ENCODE measurements at places on chromosomes 2 and 18. TPM values are rescaled to one million over a fixed set of nuclear protein-coding genes. Genes with fewer than 3 reads are reported as not detected.

- no peak for DNase-seq
These were observed 18.6 kb downstream of the ST6GAL2 start for GRCh38 chr2:106867196-106867953.

- no peak for DNase-seq
These were observed 164.1 kb downstream of the MYCN start for GRCh38 chr2:16104315-16104948.

DNA sequence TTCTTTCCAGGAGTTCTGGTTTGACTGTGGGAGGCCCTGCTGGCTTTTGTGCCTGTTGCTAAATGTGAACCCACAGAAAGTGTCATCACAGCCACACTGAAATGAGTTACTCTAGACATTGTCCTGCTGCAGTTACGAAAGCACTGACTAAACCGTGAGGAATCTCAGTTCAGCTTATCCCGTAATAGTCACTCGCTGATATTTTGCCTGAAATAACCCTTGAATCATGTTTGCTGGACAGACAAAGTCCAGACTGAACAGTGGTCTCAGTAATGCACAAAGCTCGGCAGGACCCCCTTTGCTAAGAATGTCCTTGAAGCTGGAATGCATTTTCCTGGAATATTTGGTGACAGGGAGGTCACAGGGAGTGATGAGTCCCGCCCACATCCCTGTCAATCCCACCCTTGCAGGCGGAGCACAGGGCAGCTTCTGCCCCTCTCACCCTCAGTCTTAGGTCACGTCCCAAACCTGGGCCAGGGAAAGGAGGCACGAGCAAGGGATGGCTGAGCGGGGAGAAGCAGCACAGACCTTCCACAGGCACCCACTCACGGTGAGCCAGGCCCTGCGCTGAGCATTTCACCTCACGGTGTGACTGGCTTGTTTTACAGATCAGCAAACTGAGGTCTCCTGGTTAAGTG lies 53.4 kb downstream of the ADI1 start:
- DNase-seq, result peak; percentile 12

DNA sequence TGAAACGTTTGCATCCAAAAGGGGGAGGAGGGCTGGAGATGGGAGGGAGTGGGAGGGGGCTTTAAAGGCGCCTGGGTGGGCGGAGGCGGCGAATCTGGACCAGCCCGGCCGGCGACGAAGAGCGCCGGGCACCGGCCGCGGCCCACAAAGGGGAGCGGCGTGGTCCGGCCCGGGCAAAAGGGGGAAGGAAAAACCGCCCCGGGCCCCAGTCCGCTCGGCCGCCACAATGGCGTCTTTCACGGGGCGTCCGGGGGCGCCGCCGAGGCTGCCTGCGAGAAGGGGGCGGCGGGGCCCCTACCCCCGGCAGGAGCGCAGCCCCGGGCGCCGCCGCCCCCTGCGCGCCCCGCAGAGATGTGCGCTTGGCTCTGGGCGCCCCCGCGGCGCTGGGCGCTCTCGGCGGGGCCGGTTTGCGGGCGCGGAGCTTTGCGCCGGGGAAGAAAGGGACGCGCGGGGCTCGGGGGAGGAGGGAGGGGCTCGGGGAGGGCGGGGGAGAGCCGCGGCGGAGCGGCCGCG lies 108.1 kb upstream of the KCTD1 start:
- DNase-seq, result no peak

DNA sequence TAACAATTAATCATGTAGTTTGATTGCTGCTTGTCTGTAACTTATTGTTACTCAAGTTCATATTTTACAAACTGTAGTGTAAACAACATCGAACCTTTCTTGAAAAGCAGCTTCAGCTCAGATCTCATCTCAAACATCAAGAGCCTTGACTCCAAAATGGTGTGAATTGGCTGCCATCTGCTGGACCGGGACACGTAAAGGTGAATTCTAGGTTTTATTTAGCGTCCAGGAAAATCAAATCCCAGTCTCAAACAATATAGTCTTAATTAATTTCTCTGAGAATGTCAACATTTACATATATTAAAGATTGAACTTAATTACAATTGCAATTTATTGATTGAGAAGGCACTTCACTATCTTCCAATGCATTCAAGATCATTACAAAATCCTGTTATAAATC lies 453.0 kb downstream of the GALR1 start:
- DNase-seq, result no peak

DNA sequence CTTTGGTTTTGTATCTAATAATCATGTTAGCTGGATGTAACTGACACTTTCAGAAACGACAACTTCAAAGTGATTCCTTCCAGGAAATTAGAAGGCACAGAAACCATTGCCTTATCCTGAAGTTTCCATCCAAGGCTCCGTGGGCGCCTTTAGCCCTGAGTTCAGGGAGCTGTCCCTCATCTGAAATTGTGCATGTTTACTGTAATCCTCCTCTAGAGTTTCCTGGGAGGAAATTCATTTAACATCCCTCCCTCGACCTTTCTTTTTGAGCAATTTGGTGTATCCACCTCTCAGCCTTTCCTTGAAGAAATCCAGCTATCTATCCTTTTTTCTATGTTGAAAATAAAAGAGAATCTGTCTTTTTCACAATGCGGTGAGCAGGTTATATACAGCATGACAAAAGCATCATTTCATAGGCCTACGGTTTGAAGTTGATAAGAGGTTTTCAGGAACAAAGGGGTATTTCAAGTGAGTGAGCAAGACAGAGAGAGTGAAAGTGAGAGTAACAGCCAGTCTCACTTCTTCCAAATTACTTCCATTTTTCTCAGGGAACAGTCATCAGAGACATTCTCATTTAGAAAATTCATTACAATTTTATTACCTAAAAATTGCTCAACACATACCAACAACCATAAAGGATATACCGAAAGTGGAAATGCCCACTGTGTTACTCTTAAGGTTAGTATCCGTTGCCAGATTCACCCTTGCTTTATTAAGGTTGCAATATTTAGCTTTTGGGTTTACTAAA lies 167.3 kb downstream of the MREG start:
- DNase-seq, result no peak

DNA sequence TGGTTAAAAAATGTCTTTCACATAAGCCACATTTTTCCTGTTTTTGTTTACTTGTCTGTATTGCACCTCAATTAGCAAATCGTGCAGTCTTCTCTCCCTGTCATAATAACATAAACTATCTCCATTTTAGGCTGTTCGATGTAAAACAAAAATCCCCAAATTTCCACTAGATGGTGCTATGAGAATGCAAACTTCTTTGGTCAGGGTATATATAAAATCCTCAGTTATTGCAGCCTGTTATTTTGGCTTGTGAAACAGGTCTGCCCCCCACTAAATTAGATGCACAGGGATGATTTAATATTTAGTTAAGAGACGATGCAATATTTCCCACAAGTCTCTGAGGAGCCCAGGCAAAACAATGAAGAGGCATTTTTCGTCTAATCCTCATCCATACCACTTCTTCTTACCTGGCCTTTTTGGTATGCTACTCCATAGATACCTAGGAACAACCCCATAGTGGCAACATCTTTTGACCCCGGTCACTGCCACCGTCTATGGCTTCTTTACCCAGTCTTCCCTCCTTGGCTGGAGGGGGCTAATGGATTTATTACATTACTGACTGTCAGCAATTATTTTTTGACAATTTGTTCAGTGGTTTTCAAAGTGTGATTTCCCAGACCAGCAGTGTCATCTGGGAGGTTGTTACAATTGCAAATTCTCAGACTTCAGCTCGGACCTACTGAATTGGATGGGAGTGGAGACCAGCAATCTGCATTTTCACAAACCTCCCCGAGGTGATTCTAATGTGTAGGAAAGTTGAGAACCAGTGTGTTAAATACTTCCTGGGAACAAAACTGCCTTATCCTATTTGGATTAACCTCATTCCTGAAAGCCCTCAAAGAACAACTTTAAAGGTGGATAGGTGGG lies 117.4 kb upstream of the CWC22 start:
- DNase-seq, result peak; percentile 60

DNA sequence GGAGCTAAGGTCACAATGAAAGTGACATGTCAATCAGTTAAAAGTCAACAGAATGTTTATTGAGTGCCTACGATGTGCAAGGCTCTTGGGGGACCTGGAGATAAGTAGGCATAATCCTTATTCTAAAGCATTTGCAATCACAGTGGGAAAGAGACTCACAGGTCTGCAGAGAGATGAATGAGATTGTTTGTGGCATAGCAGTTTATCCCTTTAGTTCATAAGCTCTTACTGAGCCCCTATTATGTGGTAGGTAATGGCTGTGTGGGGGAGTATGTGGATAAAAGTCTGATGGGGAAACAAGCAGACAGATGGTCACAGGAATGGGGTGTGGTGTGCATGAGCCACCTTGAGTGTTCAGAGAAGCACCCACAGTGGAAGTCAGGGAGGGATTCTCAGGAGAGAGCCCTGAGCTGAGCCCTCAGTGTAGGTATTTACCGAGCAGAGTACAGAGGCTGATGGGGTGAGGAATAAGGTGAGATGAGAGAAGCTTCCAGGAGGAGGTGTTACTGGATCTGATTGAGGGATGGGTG lies 48.1 kb downstream of the EMILIN2 start:
- no peak for DNase-seq

GRCh38 chr2:26356771-26357170 lies 10.2 kb upstream of the ADGRF3 start:
- DNase-seq, result no peak

- no peak for DNase-seq
These were observed 616.8 kb upstream of the VRK2 start for GRCh38 chr2:57429831-57430230.

- DNase-seq, result no peak
These were observed 308.2 kb downstream of the EN1 start for GRCh38 chr2:118539290-118539689.

- DNase-seq, result no peak
These were observed 886 bp upstream of the STK25 start for GRCh38 chr2:241509155-241509784.

DNA sequence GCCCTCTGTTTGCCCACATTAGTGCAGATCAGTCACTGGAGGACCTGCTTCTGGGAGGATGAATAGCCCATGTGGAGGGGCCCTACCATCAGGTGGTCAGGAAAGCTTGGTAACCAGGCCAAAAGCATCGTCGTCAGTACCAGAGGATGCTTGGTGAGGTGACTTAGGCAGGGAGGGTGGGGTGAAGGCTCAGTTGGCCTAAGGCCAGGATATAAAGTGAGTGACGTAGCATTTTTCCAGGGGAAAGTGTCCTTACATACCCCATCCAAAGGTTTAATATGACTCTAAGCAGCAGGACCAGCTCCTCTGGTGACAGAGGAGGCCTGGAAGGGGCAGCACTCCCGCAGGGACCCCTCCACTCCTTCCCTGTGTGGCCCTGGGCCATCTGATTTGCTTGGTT lies 27.7 kb upstream of the DNMT3A start:
- no peak for DNase-seq

GRCh38 chr2:172247203-172247602 lies 144.5 kb upstream of the DLX2 start:
- no peak for DNase-seq

- no peak for DNase-seq
These were observed 44.5 kb downstream of the ABHD3 start for GRCh38 chr18:21660078-21660477.

GRCh38 chr2:128423788-128424165 lies 105.1 kb upstream of the HS6ST1 start:
- DNase-seq, result no peak

DNA sequence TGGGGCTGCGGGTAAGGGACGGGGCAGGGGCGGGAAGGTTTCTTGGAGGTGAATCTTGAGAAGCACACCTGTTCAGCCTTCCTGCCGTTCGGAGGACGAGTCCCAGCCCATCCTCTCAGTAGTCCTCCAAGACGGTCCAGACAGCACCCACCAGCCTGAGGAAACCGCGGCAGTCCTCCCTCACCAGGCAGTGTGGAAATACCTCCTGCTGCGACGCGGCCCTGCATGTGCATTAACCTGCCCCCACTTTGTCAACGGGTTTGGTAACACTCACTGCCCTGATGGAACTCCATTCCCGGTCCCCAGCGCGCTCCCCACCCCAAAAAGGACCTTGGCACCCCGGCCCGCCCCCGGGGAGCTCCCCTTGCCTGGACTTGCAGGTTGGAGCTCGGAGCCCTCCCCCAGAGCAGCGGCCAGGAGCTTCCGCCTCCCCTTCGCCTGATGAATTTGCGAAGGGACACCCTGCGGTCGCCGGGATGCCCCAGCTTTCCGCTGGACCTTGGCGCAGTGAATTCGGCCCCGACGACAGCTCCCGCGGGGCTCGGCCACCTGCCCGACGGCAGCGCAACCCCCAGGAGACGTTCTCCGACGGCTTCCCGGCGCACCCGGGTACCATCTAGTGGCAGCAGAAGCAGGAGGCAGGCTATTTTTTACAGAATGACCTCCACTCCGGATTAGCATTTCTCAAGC lies 31.5 kb downstream of the ACVR1C start:
- DNase-seq, result no peak

Gene PDE1A
- total RNA-seq, result not detected

Gene CFAP221
- total RNA-seq, result 1.6 TPM

Gene TBR1
- total RNA-seq, result not detected

Gene SULT1C2
- 42.8 TPM for total RNA-seq

Gene ZNF519
- 8.0 TPM for total RNA-seq

Gene ARHGEF4
- 5.9 TPM for total RNA-seq

Gene CABYR
- total RNA-seq, result 39.6 TPM

Gene SKOR2
- total RNA-seq, result not detected
